ENCODE measurements at places on chromosomes 3 and 15. TPM values are rescaled to one million over a fixed set of nuclear protein-coding genes. Genes with fewer than 3 reads are reported as not detected.
A peak's percentile ranks its signal among the peaks of the same experiment; 100 is the strongest.

- DNase-seq = peak; percentile 70
Measured at GRCh38 chr3:66372681-66373350, 128.0 kb downstream of the LRIG1 start.

DNA sequence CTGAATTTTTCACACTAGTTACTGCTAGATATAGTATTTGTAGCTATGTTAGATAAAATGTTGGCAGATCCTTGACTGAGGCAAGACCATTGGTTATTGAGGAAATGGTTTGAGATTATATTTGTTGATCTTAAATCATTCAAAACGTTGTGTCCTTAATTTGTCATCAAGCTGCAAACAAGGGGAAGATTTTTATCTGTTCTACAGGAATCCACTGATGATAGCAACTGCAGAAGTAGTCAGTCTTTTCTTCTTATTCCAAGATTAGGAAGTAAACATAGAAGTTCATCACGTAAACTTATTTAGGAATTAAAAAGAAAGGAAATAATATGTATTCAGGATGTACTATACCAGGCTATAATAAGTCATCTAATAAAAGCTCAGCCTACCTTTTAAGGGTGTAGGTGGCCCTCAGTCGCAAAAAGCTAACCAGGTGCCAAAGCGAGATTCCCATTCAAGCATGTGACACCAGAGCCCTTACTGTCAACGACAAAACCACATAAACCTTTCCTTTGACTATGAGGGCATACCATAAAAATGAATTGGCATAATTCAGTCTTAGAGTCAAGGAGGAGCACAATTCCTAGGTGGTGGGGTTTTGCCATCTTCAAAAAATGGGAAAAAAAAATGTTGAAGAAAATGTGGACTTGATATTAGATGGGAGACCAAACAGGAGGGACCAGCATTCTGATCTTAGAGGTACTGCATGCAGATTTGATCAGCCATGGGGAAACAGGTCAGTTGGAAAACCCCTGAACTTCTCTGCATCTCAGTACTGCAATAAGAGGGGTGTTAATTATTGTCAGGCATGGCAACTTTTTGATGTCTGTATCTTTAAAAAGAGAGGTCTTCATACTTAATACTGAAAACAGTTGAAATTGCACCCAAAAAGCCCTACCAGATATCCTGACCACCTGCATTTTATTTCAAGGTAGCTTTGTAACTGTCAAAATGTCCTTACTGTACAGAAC is 212.5 kb upstream of the UBE2E1 start:
- DNase-seq = no peak

Gene SERPINI2
- total RNA-seq = not detected

Gene ONECUT1
- not detected for total RNA-seq

DNA sequence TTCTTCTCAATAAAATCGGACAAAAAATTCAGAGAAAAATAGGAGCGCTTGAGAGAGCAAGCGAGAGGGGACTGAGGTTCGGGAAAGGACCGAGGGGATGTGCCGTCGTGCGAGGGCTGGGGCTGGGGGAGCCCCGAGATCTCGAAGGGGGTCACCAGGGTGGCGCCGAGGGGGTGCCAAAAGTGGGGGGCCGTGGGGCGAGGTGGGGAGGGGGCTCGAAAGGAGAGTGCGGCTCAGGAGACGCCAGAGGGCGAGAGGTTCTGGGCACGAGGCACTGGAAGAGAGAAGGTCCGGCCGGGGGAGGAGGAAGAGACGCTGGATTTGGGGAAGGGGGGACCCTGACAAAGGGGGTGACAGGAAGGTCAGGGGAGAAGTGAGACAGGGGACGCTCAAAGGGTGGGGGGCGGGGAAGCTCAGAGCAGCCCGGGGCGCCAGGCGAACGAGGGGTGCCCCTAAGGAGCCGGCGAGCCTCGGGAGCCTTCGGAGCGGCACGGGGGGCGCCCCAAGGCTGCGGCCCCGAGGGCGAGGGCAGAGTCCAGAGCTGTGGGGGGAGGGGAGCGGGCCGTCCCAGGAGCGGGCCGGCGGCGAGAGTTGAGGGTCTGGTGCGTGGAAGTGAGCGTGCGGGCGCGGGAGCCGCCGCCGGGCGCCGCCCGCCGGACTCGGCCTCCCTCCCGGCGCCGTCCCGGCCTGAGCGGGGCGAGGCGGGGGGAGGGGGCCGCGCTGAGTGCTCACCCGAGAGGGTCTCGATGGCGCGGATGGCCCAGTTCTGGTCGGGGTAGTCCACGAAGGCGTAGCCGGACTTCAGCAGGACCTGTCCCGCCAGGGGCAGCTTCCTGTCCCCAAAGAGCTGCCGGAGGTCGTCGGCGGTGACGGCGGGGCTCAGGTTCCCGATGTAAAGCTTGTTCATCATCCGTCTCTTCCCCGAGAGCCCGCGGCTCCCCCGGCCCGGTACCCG is 514 bp downstream of the IGF2BP2 start:
- DNase-seq = peak; percentile 72

- no peak for DNase-seq
Measured at GRCh38 chr3:69647511-69648110, 91.7 kb upstream of the MITF start.

DNA sequence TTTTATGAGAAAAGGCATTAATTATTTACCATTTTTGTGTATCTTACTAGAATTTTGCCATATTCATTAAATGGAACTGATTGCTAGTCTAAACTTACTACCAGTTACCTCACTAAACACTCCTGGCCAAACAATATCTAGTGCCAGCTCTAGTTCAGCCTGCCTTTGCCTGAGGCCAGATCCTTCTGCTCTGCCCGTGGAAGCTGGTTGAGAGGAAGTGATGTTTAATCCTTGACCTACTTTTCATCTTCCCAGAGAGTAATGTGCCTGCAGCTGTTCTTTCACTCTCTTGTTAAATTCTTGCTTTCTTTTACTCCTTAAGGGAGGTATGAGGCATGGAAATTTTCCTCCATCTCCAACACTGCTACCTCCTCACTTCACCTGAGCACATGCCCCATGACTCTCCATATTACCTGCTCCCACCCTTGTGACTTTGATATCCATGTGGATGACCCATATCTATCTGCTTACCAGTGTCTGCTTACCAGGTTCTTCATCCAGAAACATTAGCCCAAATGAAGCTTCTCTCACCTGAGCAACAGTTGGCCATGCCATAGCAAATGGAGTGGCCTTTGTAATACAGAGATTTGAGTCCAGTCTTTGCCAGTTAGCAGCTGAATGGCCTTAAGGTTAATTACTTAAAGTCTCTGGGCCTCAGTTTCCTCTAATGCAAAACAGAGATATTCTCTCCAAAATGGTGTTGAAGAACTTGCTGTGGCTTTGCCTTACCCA is 53.4 kb downstream of the UBE2E1 start:
- peak; percentile 50 for DNase-seq
